ENCODE measurements at places on chromosomes 3 and 15.

DNA sequence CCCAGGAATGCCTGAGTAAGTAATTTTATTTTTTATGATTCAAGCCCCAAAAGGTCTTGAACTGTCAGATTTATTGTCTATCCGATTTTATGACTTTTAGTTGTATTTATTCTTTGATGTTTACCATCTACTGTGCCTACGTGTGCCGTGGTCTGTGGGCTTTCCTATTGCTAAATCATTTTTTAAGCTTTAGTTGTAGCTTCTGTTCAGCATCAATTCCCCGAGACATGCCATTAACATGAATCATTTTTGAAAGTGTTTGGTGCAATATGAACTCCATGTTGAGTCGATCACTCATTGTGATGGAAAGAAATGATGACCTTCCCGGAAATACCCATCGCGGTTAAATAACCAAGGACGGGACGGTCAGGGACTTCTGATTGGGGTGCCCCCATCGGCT is 268.7 kb upstream of the THRB start:
- DNase-seq: no peak

DNA sequence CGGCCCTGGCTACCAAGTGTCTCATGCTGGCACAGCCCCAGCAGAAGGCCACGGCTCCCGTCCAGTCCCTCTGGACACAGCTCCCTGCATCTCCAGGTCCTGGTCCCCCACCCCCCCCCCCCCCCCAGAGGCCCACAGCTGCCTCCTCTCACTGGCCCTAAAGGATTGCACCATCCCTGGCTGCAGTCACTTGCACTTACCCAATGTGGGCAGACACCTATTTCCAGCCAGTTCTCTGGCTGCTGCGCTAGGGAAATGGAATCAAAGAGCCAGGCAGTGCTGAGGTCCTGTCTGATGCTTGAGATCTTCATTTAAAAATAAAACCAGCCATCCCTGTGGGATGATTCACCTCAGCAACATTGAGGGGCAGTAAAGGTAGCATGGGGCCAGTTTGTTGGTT is 346.4 kb downstream of the OCA2 start:
- DNase-seq: no peak

DNA sequence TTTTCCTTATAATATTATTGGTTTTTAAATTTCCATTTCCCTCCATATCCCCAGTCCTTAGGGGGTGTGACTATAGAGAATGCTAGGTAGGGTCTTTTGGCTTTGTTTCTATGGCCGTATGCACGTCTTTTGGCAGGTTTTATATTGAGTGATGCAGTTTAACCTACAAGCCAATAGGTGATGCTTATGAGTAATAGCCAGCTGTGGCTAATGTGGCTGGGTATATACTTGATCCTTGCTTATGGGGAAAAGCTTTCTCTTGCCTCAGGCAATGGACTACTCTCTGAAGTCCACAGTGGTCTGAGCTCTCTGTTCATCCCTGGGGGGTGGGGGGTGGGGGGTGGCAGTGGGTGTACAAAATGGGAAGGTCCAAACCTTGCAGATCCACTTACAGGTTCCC is 223.9 kb downstream of the MFSD1 start:
- no peak for DNase-seq

DNA sequence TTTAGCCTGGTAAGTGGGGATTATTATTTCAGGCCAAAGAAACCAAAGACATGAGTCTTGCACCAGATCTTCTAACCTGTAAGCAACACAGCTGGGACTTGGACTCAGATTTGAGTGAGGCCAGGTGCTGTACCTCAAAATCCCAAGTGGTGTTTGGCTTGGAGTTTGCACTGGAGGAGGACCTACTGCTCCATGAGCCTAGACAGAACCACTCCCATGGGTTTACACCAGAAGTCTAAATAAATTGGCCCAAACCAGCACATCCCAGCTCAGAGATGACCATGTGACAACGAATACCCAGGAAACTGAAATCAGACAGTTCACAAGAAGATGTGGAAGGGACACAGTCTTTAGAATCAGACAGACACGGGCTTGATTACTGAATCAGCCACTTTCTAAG is 47.5 kb downstream of the MINAR1 start:
- DNase-seq: no peak

- DNase-seq: no peak
These were observed 44.6 kb downstream of the NR2C2 start for GRCh38 chr3:14991818-14992612.

Data from left kidney (tissue), 8 donors.